Gastrocnemius medialis (tissue), 4 donors: ENCODE measurements at places on chromosomes 5 and 9.

DNA sequence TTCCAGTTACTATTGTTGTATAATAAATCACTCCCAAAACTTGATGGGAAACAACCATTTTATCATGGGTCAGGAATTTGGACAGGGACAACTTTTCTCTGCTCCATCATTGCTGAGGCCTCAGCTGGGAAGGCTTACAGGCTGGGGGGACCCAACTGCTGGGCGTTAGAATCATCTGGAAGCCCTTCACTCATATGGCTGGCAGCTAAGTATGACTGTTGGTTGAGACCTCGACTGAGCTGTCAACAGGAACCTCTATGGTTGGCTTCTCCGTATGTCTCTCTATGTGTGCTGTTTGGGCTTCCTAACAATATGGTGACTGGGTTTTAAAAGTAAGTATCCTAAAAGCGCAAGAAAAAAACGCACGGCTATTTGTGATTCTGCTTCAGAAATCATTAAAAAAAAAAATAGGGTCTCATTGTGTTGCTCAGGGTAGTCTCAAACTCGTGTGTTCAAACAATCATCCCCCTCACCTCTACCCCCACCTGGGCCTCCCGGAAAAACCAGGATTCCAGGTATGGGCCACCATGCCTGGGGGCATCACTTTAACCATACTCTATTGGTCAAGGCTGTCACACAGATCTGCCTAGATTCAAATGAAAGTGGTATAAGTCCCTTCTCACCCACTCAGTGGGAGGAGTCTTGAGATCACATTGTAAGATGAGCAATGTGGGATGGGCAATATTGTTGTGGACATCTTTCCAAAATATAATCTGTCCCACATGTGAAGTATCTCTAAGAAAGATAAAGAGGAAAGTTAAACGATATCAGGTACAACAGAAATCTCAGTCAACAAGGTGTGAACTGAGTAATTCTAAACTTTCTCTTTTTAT is 15.2 kb downstream of the FNBP1 start:
- DNase-seq: no peak
- H3K36me3 ChIP-seq: no peaks in the 10 kb centered on the region
- H3K27me3 ChIP-seq: no peaks in the 10 kb centered on the region
- peak overlapping the region; percentile 68 for H3K27ac ChIP-seq
- H3K4me3 ChIP-seq: no peak overlapping the region

DNA sequence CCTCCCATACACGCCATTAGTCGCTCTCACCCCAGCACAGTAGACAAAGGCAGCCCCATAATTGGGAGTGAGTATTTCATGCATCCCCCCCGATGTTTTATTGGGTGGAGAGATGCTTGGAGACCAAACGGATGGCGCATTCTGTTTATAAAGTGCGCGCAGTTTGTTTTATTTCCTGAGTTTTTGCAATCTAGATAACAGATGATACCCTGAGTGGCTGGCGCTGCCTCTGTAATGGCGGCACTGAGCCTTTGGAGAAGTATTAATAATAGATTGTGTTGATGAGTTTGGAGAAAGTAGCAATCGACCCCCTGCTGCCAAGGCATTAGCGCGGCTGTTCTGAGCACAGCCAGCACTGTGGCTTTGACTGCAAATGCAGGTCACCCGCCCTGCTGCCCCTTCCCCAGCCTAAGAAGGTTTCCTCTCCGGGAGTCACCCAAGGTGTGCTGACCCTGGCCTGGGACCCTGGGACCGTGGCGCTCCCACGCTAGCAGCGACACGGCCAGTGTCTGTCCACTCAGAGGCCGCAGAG is 74.3 kb downstream of the LMX1B start:
- H3K27me3 ChIP-seq: peaks cover 35% of the 10 kb centered on the region
- no peaks in the 10 kb centered on the region for H3K4me1 ChIP-seq
- no peak overlapping the region for H3K27ac ChIP-seq
- no peak overlapping the region for H3K4me3 ChIP-seq

GRCh38 chr9:27303219-27303618 is 6.3 kb upstream of the EQTN start:
- no peak for DNase-seq
- no peak overlapping the region for H3K4me3 ChIP-seq
- no peaks in the 10 kb centered on the region for H3K36me3 ChIP-seq
- no peaks in the 10 kb centered on the region for H3K4me1 ChIP-seq

DNA sequence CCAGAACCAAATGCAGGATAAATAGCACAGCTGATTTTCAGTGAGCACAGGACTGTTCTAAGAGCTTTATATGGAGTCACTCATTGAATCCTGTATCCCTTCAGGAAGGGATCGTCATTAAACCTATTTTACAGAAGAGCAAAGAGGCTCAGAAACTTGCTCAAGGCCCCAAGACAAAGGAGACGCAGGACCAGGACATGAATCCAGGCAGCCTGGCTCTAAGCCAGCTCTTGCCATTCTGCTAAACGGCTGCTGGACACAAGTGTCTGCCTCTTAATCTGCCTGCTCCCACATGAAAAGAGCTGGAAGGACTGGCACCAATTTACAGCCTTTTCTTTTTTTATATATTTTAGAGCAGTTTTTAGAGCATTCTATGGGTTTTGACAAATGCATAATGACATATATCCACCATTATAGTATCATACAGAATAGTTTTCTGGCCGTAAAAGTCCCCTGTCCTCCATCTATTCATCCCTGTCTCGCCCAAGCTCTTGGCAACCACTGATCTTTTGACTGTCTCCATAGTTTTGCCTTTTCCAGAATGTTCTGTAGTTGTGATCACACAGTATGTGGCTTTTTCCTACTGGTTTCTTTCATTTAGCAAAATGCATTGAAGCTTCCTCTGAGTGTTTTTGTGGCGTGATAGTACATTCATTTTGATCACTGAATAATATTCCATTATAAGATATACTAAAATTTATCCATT is 37.5 kb downstream of the RETREG1 start:
- DNase-seq: no peak
- peaks cover 10% of the 10 kb centered on the region for H3K4me1 ChIP-seq
- no peak overlapping the region for H3K4me3 ChIP-seq
- H3K27ac ChIP-seq: no peak overlapping the region
- no peaks in the 10 kb centered on the region for H3K36me3 ChIP-seq
- no peaks in the 10 kb centered on the region for H3K27me3 ChIP-seq

- no peak for DNase-seq
- H3K4me3 ChIP-seq: no peak overlapping the region
- no peaks in the 10 kb centered on the region for H3K36me3 ChIP-seq
- H3K27me3 ChIP-seq: no peaks in the 10 kb centered on the region
- no peak overlapping the region for H3K27ac ChIP-seq
- peaks cover 3% of the 10 kb centered on the region for H3K4me1 ChIP-seq
Observed at GRCh38 chr5:132821791-132822190, 8.7 kb downstream of the SHROOM1 start.

DNA sequence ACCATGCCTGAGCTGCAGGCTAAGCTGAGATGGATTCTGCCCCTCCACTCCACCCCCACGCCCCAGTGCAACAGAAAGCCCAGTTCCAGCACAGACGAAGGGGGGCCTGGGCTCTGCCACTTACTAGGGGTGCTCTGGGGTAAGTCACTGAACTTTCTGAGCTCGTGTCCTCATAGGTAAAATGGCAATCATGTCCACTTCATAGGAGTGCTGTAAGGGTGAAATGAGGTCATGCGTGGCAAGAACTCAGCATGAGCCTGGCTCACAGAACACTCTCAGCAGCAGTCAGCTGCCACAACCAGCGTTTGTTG is 8.4 kb upstream of the PSD2 start:
- no peaks in the 10 kb centered on the region for H3K36me3 ChIP-seq
- H3K27ac ChIP-seq: peak overlapping the region; percentile 86
- no peak for DNase-seq
- peaks cover 14% of the 10 kb centered on the region for H3K4me1 ChIP-seq
- no peaks in the 10 kb centered on the region for H3K27me3 ChIP-seq
- peak overlapping the region; percentile 90 for H3K4me3 ChIP-seq

- no peak for DNase-seq
- no peaks in the 10 kb centered on the region for H3K27me3 ChIP-seq
- peaks cover 27% of the 10 kb centered on the region for H3K4me1 ChIP-seq
- no peaks in the 10 kb centered on the region for H3K36me3 ChIP-seq
- no peak overlapping the region for H3K4me3 ChIP-seq
Observed at GRCh38 chr9:126342621-126343031, 16.0 kb downstream of the MVB12B start.

DNA sequence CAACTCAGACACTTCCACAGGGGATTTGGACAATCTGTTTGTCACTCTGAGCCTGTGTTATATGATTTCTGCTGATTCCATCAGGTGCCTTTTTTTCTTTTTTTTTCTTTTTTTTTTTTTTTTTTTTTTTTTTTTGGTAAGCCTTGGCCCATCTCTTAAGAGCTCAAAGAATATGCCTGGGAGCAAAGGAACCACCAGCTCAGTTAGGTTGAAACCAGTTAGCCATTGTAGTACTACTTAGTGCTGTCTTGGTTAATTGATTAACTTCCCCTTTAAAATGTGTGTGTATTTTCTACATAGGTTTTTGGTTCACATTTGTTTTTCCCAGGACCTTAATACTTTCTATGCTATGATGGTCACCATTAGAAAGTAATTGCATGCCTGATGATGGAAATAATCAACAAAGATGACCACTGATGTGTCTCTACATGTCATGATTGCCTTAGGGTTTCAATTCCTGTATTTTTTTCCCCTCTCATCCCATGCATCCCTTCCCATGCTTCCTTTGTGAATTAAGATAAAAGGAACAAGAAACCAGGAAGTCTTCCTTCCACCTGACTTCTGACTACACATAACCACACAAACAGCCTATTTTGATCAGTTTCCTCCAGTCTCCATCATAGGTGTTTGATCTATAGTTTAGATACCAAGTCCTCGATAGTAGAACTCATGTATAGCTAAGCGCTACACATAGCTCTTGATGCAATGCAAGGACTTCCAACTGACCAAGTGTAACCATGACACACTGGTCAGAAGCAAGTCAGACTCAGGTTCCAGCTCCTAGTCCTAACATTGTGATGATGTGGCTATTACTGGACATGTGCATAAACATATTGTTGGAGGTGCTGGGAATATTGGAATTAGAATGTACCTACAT is 306.1 kb downstream of the EFNA5 start:
- H3K27ac ChIP-seq: no peak overlapping the region
- no peak overlapping the region for H3K4me3 ChIP-seq
- H3K4me1 ChIP-seq: no peaks in the 10 kb centered on the region
- H3K36me3 ChIP-seq: no peaks in the 10 kb centered on the region
- no peak for DNase-seq

DNA sequence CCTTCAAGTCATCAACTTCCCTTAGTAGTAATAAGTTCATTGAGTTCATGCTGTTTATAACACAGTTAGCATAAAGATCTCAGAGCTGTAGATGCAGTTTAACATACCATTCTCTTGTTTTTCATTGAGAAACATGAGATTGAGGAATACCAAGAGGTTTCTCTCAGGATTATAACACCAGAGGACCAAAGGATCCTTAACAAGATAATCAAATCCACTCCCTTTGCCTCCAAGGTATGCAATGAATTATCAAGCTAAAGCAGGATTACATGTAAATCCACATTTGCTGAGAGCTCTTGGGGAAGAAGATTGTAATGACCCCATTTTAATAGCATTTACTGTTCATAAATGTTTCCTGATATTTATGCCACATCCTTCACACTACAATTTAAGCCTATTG is 35.1 kb upstream of the DAB2 start:
- no peak overlapping the region for H3K4me3 ChIP-seq
- H3K4me1 ChIP-seq: no peaks in the 10 kb centered on the region
- no peak for DNase-seq
- H3K27ac ChIP-seq: no peak overlapping the region

- no peaks in the 10 kb centered on the region for H3K4me1 ChIP-seq
- no peaks in the 10 kb centered on the region for H3K36me3 ChIP-seq
- no peaks in the 10 kb centered on the region for H3K27me3 ChIP-seq
- no peak for DNase-seq
- no peak overlapping the region for H3K27ac ChIP-seq
- H3K4me3 ChIP-seq: no peak overlapping the region
Observed at GRCh38 chr5:6398570-6399230, 20.4 kb upstream of the MED10 start.

- peaks cover 56% of the 10 kb centered on the region for H3K36me3 ChIP-seq
- H3K27ac ChIP-seq: no peak overlapping the region
Observed at GRCh38 chr5:66039296-66039695, 104.8 kb upstream of the SREK1 start.

- H3K4me3 ChIP-seq: no peak overlapping the region
- H3K4me1 ChIP-seq: peaks cover 11% of the 10 kb centered on the region
- no peak for DNase-seq
Observed at GRCh38 chr5:59795141-59795540, 98.4 kb downstream of the PDE4D start.

GRCh38 chr9:96852676-96853075 is 1.6 kb downstream of the ZNF782 start:
- peaks cover 26% of the 10 kb centered on the region for H3K4me1 ChIP-seq
- peak overlapping the region; percentile 88 for H3K4me3 ChIP-seq
- no peaks in the 10 kb centered on the region for H3K27me3 ChIP-seq

DNA sequence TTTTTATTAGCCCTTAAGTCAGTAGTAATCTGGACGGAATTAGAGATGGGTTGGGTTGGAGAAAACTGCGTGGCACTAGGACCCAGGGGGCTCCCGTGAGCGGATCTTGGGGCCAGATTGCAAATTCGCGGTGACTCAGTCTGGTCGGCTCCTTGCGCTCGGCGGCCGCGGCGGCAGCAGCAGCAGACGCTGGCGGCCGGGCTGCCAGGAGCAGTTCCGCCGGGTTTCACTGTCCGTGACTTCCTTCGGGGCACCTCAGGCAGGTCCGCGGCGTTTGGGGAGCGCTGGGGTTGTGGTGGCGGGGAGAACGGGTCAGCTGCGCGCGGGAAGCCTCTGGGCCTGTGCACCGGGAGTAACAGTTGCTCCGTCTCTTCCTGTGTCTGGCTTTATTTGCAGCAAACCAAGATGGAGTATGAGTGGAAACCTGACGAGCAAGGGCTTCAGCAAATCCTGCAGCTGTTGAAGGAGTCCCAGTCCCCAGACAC is 31.6 kb downstream of the TNPO1 start:
- peaks cover 83% of the 10 kb centered on the region for H3K4me1 ChIP-seq
- H3K36me3 ChIP-seq: no peaks in the 10 kb centered on the region
- peak overlapping the region; percentile 90 for H3K4me3 ChIP-seq
- peak overlapping the region; percentile 97 for H3K27ac ChIP-seq
- no peaks in the 10 kb centered on the region for H3K27me3 ChIP-seq
- peak; percentile 92 for DNase-seq

DNA sequence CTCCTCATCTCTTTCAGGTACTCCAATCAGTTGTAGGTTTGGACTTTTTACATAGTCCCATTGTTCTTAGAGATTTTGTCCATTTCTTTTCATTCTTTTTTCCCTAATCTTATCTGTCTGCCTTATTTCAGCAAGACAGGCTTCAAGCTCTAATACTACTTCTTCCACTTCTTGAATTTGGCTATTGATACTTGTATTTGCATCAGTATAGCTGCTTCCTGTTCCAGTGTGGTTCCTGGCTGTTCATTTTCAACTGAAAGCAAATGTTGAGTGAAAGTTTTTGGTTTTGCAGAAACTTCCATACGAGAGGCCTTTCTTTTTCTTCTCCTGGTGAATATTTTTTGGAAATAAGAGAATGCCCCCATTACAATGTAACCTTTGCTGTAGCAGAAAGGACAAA is 12.0 kb upstream of the IFNA1 start:
- no peak for DNase-seq
- H3K27ac ChIP-seq: no peak overlapping the region
- H3K36me3 ChIP-seq: no peaks in the 10 kb centered on the region
- H3K4me1 ChIP-seq: no peaks in the 10 kb centered on the region
- H3K4me3 ChIP-seq: no peak overlapping the region
